GM23338 (cell line): ENCODE measurements at places on chromosomes 3 and 15. TPM values are rescaled to one million over a fixed set of nuclear protein-coding genes. Genes with fewer than 3 reads are reported as not detected.

ASB14 gene
- total RNA-seq: 0.08 TPM in 1 of 2 replicates, not detected in the other

C3orf49 gene
- total RNA-seq: not detected in 2 replicates

GCNT3 gene
- total RNA-seq: not detected in 2 replicates

GOLGB1 gene
- 19.8 and 34.5 TPM in 2 replicates for total RNA-seq

ANKRD34C gene
- not detected in 2 replicates for total RNA-seq

BSN gene
- 5.1 and 5.4 TPM in 2 replicates for total RNA-seq

H1-8 gene
- not detected in 2 replicates for total RNA-seq

GREM1 gene
- 0.12 and 1.0 TPM in 2 replicates for total RNA-seq

DNA sequence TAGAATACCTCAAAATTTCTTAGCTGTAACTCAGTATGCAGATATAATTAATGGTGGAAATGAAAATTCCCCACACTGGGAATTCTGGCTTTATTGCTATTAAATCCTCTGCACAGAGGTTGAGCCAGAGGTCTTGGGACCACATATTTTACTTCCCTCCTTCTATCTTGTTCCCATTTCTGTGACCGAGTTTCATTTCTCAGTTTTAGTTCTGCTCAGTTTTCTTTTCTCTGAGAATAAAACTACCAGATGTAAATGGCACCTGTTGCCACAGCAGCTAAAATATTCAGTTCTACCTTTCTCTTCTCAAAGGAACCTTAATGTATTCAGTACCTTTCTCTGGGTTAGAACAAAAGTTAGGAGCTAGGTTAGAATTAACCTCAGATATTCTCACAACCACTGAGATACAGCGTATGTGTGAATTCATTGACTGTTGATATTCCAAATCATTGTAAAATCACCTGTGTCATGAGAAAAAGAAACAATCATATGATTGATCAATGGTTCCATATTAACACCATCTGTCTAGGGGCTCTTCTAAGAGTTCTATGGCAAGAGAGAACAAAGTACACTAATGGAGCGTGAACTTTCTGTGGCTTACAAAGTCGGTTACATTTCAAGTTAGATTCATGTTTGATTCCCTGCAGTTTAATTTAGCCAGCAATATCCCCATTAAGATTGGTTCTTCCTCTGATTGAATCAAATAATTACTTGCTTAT, 374.1 kb downstream of the EFHB start:
- no peak for DNase-seq

- DNase-seq: peak; percentile 27
Observed at GRCh38 chr3:31610700-31611275, 78.1 kb downstream of the STT3B start.

DNA sequence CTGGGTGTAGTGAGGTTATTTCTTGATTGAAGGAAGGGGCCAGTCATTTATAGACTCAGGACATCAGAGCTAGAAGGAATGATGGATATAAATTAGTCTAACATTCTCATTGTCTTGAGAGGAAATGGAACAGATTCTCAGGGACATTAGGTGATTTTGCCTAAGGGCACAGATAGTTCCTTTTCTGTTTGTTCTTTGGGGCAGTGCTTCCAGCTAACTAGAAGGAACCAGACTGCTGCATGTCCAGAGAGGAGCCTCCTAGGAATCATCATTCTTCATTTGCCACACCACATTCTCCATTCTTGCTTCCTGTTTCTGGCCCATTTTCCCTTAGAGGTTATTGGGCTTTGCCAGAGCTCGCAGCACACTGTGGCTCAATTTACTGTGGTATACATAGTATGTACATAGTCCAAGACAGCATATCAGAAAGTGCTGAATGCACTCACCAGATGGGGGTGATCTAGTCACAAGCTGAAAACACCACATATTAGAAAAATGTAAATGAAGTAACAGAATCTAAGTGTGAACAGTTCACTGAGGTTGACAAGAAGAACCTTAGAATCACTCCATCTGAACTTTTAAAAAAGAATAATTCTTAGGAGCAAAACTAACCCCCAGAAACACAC, 62.7 kb upstream of the MYZAP start:
- DNase-seq: no peak

DNA sequence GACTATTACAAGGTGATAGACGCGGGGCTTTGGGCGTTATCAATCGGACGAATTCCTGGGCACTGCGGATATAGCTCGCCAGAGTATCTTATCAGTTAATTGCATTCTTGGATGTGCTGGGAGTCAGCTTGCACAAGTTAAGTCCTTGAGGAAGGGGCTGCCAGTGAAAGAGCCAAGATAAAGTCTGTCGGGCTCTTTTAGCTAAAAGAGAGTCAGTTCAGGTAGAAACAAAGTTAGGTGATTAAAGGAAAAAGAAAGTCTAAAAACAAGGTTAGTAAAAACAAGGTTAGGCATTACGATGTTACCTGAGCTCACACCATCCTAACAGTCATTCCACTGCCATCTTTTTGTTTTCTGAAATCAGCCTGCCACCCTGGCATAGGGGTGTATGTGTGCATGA, 6.1 kb upstream of the MCF2L2 start:
- DNase-seq: no peak

DNA sequence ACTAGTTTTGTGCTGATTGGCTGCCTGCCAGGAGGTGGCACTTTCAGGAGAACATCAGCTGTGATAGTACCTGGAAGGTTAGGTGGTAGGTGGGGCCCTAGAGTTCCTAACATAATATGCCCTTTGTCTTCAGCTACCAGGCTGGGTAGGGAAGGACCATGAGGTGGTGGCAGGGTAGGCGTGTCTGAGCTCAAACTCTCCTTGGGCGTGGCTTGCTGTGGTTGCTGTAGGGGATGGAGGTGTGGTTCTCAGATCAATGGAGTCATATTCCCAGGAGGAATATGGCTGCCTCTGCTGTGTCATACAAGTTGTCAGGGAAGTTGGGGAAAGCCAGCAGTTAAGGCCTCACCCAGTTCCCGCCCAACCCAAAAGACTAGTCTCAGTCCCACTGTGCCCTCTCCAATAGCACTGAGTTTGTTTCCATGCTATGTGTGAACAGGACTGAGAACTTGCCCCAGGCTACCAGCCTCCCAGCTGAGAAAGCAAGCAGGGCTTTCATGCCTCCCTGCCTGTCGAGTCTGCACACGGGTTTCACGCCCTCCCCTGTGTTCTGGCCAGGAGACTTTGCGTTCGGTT, 107.7 kb downstream of the CHCHD4 start:
- no peak for DNase-seq

DNA sequence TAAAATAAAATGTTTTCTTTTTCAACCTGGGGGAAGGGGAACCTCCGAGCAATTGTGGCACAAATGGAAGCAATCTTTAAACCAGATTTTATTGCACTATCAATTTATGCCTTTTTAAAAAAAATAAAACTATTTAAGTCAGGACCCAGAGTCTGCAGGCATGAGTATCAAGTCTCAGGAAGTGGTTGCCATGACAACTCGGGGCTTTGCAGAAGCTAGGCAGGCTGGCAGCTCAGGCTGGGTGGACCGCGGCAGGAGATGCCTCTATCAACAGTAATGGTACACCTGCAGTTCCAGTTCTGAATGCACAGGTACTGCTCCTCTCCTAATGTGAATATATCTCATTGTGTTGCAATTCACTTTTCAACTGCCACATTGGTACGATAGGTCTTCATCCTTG, 447.7 kb downstream of the GABRG3 start:
- peak; percentile 78 for DNase-seq

DNA sequence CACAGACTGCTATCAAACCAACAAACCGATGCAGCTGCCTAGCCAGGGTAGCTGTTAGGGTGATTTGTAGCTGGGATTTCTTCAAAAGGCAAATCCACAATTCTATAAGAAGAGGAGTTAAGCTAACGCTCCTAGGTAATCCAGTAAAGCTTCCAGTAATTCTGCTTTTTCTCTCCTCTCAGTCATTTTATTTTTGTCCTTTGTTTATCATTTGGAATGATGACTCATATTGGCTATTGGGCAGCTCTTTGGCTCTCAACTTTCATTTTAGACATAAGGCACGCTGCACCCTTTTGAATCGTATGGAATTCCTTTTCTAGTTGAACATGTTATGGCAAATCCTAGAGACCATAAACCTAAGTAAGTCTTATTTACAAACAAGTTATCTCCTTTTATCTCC, 53.2 kb upstream of the PPARG start:
- no peak for DNase-seq

DNA sequence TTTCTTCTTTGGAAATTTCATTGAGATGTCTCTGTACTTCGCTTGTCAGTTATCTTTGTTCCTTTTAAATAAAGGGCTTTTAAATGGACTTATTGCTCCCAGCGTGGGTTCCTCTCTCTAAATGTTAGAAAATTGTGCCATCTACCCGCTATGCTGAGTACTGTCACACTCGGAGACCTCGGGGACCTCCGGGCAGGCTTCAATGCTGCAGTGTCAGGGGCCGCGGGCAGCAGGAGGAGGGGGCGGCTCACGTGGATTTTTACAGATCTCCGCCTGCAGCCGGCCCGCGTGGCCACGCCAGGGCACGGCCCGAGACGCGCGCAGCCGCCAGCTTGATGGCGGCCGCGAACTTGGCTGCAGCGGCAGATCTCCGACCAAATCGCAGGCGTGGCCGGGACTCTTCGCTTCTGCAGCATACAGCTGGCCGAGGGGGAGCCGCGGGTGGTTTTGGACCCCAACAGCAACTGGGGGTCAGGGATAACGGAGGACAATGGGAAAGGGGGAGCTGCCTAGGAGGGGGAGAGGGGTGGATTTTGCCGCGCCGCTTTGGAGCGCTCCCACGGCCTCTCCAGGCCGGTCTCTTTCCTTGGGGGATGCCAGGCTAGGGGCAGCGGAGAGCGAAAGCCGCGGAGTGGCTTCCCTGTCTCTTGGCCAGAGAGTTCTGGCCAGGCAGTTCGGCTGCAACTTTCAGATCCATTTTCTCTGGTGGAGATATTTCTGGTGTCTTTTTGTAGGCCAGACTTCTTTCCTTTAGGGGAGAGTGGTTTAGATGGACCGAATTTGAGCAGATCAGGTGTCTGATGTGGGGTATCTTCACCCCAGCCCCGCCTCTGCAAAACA, 15.3 kb downstream of the NR2F2 start:
- DNase-seq: peak; percentile 82

GRCh38 chr3:172777901-172778300, 27.4 kb downstream of the ECT2 start:
- no peak for DNase-seq

DNA sequence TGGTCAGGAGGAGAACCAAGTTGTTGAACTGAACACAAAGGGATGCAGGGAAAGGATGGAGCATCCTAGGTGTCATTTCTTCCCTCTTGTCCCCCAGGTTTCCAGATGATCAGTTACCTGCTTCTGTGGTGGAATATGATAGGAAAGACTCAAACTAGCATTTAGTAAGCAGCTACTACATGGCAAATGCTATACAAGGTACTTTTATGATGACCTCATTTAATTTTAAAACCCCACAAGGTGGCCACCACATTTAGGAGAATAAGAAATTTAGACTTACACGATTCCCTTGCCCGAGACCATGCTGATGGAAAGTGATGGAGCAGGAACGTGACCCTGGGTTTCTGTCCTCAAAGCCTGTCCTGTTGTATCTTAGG, 40.9 kb downstream of the CCR4 start:
- no peak for DNase-seq

- DNase-seq: no peak
Observed at GRCh38 chr3:193895409-193895808, 240.5 kb upstream of the HES1 start.

- DNase-seq: peak; percentile 90
Observed at GRCh38 chr3:18295171-18295920, 129.8 kb downstream of the SATB1 start.

DNA sequence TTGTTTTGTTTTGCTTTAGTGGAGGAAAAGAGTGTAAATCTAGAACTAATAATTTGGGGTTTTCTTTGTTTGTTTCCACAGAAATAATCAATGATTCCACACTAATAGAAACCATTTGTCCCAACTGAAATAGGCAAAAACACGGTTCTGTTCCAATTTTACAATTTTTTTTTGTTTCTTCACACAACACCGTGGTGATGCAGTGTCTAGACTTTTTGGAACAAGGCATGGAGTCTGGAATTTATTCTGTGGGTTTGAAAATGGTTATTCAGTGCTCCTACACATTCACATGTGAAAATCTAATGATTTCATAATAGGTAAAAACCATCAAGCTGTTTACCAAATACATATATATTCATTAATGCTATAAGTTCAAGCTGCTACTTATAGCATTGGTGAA, 629.0 kb upstream of the TGFBR2 start:
- DNase-seq: no peak

- DNase-seq: no peak
Observed at GRCh38 chr3:111351334-111351733, 190.7 kb upstream of the CD96 start.

- peak; percentile 58 for DNase-seq
Observed at GRCh38 chr3:27719314-27720003, 2.7 kb downstream of the EOMES start.

DNA sequence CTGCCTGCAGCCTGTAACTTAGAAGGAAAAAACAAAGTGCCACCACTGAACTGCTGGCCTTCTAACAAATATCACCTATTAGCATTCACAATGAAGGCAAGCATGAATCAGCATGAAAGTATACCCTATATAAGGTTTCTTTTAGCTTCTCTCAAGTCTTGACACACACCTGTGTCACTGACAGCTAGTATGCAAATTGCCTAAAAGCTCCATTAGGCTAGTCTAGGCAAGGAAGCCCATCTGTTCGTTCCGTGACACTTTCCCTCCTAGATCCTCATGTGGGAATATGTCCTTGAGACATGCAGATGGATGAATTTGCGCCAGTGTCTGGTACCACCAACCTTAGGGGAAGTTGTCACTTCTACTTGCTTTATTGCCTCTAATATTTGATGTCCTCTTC, 129.3 kb downstream of the RBMS3 start:
- DNase-seq: no peak

DNA sequence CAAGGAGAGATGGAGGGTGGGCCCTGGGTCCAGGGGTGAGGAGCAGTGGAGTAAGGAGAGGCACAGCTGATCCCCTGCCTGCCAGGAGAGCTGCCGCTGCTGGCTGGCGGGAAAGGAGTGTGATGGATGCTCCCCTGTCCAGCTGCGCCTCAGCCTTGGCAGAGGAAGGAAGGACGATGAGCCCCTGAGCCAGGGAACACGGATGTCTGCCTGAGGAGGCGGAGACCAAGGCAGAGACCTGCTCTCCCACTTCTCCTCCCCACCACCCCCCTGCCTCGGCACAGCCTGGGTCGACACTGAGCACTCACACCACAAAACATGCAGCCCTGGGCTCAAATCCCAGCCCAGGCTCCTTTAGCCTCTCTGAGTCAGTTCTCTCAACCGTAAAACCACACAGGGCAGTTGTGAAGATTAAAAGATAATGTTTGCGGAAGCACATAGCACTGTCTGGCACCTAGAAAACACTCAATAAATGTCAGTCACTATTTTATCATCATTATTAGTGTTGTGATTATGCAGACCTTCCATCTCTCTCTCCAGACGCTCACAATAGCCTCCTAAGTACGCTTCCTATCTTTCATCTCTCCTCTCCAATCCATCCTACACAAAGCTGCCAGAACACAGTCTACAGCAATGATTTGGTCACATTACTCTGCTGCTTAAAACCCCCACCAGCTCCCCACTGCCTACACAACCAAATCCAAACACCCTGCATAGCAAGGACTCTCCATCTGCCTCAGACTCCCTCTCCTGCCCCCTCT, 52.2 kb downstream of the SEMA5B start:
- DNase-seq: no peak

DNA sequence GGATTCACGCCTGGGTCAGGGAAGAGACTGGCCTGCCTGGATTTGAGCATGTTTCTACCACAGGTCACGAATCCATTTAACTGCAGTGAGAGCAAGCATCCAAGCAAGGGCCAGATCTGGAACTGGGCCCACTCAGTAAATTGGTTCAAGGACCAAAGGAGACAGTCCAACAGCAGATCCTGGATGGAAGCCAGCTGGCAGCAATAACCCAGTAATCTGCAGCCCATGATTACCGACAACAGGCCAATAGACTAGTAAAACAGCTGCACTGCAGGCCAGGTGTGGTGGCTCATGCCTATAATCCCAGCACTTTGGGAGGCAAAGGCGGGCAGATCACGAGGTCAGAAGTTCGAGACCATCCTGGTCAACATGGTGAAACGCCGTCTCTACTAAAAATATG, 11.8 kb downstream of the SAMD7 start:
- no peak for DNase-seq
